ENCODE measurements at places on chromosomes 6 and 20.

DNA sequence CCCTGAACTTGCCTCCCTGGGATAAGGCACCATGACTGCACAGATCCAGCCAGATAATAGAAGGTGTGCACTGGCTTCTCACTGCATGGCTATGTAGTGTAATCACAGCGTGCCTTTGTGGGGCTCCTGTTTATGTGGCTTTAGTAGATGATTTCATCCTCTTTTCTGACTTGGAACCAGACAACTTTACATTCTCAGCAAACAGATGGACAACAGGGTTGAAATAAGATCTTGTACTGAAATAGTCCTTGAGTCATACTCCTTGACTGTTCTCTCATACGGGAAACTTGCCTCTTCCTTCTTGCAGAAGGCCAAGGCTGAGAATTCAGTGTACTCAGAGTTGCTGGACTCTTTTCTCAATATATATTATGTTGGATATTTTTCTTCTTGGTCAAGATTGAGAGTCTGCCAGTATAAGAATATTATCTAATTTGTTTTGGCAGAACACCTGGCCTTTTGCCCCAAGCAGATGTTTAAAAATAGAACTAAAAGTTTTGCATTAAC, 25.0 kb upstream of the RNF144B start:
- DNase-seq = no peak

- DNase-seq = no peak
These were observed 162.7 kb downstream of the MTHFD1L start for GRCh38 chr6:151027936-151028838.

DNA sequence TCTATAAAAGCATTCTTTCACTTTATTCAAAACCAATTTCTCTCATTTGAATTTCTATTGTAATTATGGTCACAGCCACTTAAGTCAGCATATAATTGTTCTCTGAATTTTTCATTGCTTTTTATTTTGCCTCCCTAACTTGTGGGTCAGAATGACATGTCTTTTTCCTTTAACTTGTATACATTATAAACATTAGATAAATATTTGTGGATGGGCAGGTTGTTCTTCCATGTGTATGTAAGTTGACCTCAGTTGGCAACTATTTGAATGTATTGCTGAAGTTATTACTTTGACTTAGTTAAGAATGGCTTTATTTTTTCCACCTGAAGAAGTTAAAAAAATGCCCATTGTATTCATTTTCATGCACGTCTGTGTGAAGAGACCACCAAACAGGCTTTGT, 83.0 kb upstream of the MAP3K7 start:
- DNase-seq = no peak

DNA sequence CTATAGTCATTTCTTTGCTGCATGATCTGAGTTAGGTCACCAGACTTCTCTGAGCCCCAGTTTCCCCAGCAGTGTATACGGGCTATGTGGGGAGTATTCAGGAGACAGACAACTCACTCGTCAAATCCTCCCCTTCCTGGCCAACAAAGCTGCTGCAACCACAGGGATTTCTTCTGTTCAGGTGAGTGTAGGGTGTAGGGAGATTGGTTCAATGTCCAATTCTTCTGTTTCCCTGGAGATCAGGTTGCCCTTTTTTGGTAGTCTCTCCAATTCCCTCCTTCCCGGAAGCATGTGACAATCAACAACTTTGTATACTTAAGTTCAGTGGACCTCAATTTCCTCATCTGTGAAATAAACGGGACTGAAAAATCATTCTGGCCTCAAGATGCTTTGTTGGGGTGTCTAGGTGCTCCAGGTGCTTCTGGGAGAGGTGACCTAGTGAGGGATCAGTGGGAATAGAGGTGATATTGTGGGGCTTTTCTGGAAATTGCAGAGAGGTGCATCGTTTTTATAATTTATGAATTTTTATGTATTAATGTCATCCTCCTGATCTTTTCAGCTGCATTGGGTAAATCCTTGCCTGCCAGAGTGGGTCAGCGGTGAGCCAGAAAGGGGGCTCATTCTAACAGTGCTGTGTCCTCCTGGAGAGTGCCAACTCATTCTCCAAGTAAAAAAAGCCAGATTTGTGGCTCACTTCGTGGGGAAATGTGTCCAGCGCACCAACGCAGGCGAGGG, 594 bp upstream of the CDKN1A start:
- DNase-seq = no peak

- DNase-seq = no peak
These were observed 133.4 kb upstream of the CDH4 start for GRCh38 chr20:61118429-61119224.

GRCh38 chr6:25315194-25316177, 36.3 kb downstream of the CARMIL1 start:
- DNase-seq = no peak

GRCh38 chr6:102944475-102944874, 1551.0 kb downstream of the GRIK2 start:
- no peak for DNase-seq

GRCh38 chr6:100979267-100979666, 98.1 kb upstream of the ASCC3 start:
- DNase-seq = no peak

- no peak for DNase-seq
These were observed 34.8 kb downstream of the TOP1 start for GRCh38 chr20:41063442-41063841.

- DNase-seq = no peak
These were observed 665.9 kb upstream of the CITED2 start for GRCh38 chr6:140040396-140040795.

GRCh38 chr6:78427386-78427785, 440.0 kb upstream of the IRAK1BP1 start:
- no peak for DNase-seq

- DNase-seq = no peak
These were observed 167.9 kb upstream of the TNFAIP3 start for GRCh38 chr6:137699031-137699683.

- no peak for DNase-seq
These were observed 99.0 kb upstream of the TNFAIP3 start for GRCh38 chr6:137767911-137768690.

- DNase-seq = no peak
These were observed 76.1 kb downstream of the TBX18 start for GRCh38 chr6:84688141-84688873.

- DNase-seq = no peak
These were observed 482.4 kb upstream of the MMS22L start for GRCh38 chr6:97765461-97765860.

- no peak for DNase-seq
These were observed 37.1 kb downstream of the PLEKHG1 start for GRCh38 chr6:150636808-150637207.

- DNase-seq = peak; percentile 14
These were observed 56.0 kb downstream of the CLIC5 start for GRCh38 chr6:45959534-45960145.

All from NCI-H187 treated with DMSO at 0.1 percent for 48 hours (cell line).